Stimulated activated CD8-positive, alpha-beta memory T cell treated with anti-CD3 and anti-CD28 coated beads, Interleukin-4, amount 100 ng/mL, for 24 hours (primary cell): ENCODE measurements at places on chromosomes 3 and 15.

GRCh38 chr3:64164349-64164748, 60.9 kb downstream of the PRICKLE2 start:
- no peak for DNase-seq

DNA sequence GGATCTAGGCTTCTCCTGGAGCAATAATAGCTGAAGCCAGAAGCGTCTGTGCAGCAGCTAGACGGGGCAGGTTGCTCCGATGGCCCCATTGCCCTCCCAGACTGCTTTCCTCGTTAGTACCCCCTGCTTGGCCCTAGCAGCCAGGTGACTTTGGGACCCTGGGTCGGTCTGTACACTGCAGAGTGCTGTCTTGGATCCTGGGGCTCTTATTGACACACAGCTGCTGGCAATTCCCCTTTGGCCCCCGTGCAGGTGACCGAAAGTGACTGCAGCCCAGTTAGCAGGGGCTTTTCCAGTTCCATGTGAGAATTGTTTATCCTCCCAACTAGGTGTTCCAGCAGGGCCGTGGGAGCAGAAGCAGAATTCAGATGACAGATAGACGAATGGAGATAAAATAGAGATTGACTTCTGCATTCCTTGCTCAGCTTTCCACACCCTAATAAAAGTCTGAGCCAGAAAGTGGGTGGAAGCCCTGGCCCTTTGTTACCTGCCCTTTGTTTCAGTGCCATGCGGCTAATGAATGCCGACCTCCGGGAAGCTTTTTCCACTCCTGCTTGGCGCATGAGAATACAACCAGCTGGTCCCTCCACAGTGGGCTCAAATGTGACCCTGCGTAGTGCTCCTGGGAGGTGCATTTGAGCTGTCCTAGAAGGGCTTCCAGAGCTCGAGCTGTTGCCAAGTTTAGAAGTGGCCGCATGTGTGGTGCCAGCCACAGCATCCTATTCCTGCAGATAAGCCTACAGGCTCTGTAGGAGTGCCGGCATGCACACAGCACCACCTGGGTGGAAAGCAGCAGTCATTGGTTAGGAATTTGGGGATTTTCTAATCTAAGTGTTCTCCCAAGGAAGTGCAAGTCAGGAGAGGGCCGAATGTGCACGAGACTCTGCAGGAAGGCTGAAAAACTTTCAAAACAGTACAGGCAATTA, 94.4 kb downstream of the SLCO3A1 start:
- no peak for DNase-seq

DNA sequence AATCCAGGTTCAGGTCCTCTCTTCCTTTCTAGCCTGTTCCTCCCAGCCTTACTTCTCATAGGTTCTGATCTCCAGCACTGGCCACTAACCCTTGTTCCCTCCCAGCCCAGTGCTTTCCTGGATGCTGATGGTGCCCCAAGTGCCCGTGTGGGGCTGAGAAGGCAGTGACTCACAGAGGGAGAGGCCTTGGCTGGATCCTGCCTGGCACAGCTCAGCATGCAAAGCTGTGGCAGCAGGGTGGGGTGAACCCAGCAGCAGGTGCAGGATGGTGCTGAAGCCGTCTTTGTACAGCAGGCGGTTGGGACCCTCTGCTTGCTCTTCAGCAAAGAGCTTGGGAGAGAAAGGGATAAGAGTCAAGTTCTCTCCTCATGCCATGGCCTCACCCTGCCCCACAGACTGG, 7.6 kb downstream of the LPCAT4 start:
- no peak for DNase-seq

DNA sequence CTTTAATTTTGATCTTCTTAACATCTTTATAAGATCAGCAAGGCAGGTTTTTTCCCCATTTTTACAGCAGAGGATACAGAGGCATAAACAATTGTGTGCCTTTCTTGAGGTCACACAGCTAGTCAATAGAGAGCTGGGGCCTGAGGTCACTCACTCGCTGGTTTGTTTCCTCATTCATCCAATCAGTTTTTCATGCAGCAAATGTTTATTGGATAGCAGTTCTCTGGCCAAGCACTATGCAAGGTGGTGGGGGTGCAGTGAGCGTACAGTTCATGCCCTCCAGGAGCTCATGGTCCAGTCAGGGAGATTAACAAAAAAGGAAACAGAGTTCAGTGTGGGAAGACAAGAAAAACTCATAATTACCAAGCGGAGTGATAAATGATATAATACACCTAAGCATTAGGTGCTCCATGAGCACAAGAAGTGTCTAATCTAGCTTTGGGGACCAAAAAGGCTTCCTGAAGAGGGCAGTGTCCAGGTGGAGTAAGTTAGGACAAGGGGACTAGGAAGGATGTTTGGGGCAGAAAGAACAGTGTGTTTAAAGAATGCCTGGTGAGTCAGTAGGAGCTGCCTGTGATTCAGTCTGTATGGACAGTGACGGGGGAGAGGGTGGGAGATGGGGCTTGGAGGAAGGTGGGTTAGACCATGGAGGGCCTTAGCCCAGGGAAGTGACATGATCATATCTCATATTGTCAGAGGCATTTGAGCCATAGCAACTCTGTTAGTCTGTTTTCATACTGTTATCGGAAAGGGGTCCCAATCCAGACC, 29.3 kb downstream of the MAP2K5 start:
- no peak for DNase-seq
